Hypothalamus (tissue), 51 donors: ENCODE measurements at places on chromosomes 4 and X.

DNA sequence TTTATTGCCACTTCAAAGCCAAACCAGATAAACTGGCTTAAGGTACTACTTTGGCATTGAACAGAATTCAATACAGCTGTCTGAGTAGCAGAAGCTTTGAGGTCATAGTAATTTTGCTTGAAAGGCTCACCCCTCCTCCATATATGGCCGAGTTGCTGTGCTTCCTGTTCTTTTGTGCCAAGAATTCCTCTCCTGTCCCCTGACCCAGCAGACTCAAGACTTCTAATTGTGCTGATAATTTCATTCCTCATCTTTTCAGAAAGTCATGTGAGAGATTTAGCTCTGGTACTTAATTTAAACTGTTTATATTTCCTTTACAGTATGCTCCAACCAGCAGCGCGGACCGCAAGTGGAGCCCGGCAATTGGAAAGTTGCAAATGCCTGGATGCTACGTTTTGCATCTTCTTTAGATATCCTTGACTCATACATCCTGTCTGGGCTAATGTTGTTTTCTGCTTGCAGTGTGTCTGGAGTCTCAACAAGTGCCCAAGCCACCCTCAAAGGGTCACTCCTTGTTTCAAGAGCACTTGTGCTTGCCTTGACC, 373.4 kb downstream of the PDGFC start:
- no peak for DNase-seq

- DNase-seq = no peak
Measured at GRCh38 chr4:23006756-23007155, 314.0 kb downstream of the GBA3 start.

DNA sequence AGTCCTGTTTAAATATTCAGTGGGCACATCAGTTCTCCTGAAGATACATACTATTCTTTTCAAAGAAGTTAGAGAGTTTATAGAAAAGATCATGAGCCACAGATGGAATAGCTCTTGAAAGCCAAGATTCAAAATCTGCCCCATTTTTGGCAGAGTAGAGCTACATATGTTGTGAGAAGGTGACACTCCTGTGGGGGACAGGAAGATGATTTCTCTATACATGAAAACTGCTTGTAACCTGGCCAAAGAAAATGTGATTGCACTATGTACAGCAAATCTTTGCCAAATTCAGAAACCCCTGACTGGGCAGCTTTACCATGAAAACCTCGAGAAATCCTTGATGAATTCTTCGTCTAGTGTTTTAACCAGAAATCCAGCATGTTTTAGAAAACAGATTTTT, 44.9 kb downstream of the GPM6A start:
- no peak for DNase-seq

DNA sequence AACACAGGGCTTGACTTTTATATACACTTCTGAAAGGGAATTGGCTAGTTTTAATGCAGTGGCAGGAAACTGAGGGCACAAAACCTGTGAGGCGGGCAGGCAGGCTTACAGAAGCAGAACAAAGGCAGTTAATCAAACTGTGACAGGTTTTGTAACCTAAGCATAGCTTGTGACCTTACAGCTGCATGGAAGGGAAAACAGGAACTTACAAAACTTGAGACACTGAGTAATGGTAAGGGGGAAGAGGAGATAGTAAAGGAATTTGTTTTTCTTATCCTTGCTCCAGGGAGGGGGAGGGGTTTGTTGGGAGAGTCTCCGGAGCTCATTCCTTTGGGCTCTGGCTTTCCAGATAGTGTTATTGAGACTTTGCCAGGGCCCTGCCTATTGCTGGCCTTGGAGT, 55.6 kb downstream of the SLITRK4 start:
- no peak for DNase-seq

GRCh38 chrX:2708021-2708420, 16.9 kb downstream of the CD99 start:
- DNase-seq = no peak
